ENCODE measurements at places on chromosomes 5 and 9. TPM values are rescaled to one million over a fixed set of nuclear protein-coding genes. Genes with fewer than 3 reads are reported as not detected.

DNA sequence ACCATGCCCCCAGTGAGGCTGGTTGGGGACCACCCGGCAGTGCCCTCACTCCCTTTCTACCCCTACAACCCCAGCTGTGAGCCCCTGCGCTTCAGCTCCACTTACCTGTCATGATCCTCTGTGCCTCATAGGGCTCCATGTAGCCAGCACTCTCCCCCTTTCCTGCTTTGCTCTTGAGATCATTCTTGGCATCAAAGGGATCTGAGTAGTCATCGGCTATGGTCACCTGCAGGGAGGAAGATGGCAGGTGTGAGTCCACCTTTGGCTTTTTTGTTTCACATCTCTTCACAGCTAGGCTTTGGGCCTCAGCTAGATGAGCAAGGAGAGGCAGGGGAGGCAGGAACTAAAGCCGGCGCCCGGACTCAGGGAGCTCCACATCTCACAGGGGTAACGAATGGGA, 53.1 kb downstream of the SHB start:
- DNase-seq, result no peak

Gene PCDHGC5
- 3.7 TPM for total RNA-seq

Gene FBN2
- 11.8 TPM for total RNA-seq

Gene IL4
- not detected for total RNA-seq

Gene SPINK14
- not detected for total RNA-seq

GRCh38 chr5:140133514-140134167, 7.9 kb downstream of the IGIP start:
- DNase-seq, result no peak

Gene BTNL3
- not detected for total RNA-seq

DNA sequence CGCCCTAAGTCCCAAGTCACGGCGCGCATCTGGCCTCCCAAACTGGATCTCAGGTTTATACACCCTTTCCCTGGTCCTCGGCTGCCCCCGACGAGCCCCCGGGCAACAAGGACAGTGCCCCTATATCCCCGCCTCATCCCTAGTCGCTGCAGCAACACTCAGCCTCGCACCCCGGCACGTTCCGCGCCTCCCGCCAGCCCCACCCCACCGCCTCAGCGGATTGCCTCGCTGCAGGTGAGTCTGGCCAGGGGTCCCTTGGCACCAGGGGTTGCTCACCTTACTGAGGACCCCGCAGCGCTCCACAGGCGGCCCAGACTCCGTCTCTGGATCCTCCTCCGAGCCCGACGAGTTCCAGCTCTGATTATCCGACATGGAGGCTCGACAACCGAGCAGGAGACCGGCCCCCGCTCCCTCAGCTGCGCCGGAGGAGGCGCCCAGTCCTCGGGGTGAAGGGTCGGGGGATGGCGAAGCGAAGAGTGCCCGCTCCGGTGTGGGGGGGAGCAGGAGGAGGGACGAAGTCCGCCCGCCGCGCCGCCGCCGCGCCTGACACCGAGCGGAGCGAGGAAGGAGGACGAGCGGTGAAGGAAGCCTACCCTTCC, 494 bp downstream of the CERT1 start:
- peak; percentile 26 for DNase-seq

Gene KCNV2
- not detected for total RNA-seq

- DNase-seq, result peak; percentile 87
Observed at GRCh38 chr5:81626524-81626923, 124.4 kb downstream of the SSBP2 start.

Gene QRFP
- not detected for total RNA-seq

Gene TLX3
- not detected for total RNA-seq

- DNase-seq, result no peak
Observed at GRCh38 chr9:6829027-6829426, 71.3 kb downstream of the KDM4C start.

- no peak for DNase-seq
Observed at GRCh38 chr5:1883925-1884677, 1.4 kb upstream of the IRX4 start.

Gene CCDC171
- total RNA-seq, result 4.5 TPM

Gene CDH9
- not detected for total RNA-seq

DNA sequence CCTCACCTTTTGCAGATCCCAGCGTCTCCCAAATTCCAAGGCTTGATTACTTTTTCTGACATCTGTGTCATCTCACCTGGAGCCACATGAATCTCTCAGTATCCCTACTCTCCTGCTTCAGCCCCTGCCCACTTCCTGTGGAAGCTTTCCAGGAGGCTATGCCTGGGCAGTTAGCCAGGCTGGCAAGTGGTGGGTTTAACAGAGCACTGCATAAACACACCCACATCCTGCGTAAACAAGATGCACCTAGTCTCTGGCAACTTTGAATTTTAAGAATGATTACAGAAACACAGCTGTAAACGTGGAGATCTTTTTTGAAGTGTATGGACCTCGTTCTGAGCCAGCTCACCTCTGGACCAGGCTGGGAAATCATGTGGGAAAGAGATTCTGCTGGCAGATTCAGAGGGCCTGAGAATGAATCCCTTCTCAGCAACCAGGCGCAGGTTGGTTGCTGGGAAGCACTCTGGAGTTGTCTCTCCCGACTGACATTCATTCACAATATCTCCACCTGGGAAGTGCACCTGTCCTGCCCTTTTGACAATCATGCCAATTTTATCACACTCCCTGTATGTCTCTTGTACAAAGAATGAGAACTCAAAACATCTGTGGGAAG, 55.7 kb upstream of the FANCC start:
- DNase-seq, result peak; percentile 78

DNA sequence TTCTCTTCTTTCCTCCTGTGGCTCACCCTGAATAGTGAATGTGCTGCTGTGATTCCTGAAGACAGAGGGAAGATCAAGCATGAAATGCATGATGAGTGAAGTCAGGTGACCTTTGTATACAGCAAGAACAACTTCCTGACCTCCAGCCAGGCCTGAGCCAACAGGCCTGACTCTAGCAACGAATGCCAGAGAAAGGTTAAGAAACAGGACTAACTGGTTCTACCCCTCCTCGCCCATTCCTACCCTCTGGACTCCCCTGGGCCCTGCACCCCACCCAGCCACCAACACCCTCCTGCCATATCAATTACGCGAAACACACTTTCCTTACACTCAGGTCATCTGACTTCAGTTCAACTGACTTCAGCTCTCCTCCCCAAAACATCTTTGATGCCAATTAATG, 4.9 kb downstream of the SUSD1 start:
- no peak for DNase-seq

DNA sequence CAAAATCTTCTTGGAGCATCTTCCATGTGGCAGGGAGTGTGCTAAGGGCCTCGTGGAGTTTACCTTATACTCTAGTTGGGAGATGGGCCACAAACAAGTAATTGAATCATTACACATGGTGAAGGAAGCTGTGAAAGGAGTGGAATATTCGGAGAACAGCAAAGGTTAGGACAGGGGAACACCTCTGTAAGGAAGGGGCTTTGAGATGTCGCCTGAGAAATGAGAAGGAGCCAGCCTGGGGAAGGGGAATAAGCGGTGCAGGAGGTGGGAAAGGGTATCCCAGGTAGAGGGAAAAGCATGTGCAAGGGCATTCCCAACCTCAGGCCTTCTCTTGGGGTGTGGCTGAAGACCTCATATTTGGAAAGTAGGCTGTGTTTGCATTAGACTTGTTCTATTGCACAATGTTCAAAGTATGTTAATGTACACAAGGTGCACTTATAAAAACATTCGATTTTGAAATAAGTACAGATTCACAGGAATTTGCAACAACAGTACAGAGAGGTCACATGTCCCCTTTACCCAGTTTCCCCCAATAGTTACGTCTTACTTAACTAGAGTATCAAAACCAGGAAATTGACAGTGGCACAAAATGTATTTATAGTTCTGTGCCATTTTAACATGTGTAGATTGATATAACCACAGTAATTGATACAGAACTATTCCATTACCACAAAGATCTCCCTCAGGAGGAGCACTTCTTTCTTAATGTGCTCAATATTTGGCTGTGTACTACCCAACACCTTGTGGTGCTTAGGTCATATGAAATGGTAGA, 2.4 kb upstream of the STOM start:
- DNase-seq, result no peak

GRCh38 chr5:80093796-80094195, 58.6 kb downstream of the THBS4 start:
- no peak for DNase-seq

GRCh38 chr5:63439537-63439936, 522.7 kb downstream of the HTR1A start:
- no peak for DNase-seq

DNA sequence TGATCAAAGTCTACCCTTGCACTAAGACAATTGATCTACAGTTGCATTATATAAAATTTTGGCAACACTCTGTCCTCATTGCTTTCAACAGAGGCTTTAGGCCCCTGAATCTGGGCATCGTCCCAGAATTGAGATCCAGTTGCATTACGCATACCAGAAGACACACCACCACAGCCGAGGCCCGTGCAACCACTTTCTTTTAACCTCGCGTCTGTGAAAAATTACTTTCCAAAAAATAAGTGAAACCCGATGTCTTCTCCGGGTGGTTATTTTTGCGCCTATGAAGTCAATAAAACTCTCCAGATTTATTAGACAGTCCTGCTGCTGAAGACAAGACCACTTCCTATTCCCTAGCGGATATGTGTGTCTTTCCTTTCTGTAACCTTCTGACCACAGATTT, 52.1 kb upstream of the NFIB start:
- no peak for DNase-seq

DNA sequence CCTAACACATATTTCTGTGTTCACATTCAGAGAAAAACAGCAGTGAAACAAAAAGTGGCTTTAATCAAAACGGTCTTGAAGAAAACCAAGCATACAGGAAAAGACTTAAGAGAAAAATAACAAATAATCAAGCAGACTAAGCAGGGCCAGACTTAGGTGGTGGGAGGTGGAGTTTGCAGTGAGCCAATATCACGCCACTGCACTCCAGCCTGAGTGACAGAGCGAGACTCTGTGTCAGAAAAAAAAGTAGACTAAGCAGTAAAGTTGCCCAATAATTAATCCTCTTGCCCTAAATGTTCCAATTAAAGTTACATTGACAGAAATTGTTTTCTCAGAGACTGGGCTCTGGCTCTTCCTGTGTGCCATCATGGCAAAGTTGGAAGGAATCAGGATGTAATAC, 26.6 kb upstream of the GLDC start:
- DNase-seq, result no peak

- DNase-seq, result peak; percentile 63
Observed at GRCh38 chr9:132141948-132142594, 19.8 kb upstream of the NTNG2 start.

- no peak for DNase-seq
Observed at GRCh38 chr5:137372773-137373160, 126.4 kb downstream of the SPOCK1 start.

DNA sequence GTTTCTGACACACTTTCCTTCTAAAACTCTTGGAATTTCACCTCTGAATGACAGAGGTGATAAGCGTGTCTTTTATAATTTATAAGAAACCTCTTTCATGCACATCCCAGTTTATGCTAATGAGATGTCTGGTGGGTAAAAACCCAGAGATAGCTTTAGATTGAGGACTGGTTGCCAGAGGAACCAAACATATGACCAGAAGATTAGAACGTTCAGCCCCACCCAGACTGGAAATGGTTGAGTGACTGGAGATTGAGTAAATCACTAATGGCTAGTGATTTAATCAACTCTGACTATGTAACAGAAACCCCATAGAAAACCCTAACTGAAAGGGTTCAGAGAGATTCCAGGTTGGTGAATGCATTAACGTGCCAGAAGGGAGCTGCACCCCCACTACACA, 69.2 kb downstream of the CDH18 start:
- no peak for DNase-seq

Gene NAIP
- 2.1 TPM for total RNA-seq

- DNase-seq, result peak; percentile 13
Observed at GRCh38 chr9:17824191-17824590, 245.3 kb downstream of the SH3GL2 start.

GRCh38 chr5:8399471-8399870, 530.5 kb downstream of the MTRR start:
- no peak for DNase-seq

- no peak for DNase-seq
Observed at GRCh38 chr9:4197548-4197947, 102.3 kb downstream of the GLIS3 start.

DNA sequence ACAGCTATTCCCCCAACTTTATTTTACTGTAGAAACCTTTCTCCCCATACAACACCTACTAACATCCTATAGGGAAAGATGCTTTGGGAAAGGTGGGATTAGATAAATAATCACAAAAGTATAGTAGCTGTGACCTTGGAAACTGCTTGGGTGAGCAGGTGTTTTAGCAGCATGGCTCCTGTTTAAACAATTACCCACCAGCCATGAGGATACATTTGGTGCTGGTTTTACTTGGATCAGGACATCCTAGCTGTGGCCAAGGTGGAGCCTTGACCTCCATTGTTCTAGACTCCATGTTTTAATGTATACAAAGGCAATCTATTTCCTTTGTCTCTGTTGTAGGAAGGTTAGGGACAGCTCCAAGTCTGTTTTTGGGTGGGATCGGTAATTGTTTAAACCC, 56.8 kb upstream of the ALDH1B1 start:
- no peak for DNase-seq

GRCh38 chr9:94140418-94140780, 56.1 kb downstream of the PTPDC1 start:
- no peak for DNase-seq

Gene HRH2
- 0.88 TPM for total RNA-seq

GRCh38 chr9:13962006-13962405, 351.9 kb downstream of the NFIB start:
- DNase-seq, result no peak

Gene SPINK13
- not detected for total RNA-seq

DNA sequence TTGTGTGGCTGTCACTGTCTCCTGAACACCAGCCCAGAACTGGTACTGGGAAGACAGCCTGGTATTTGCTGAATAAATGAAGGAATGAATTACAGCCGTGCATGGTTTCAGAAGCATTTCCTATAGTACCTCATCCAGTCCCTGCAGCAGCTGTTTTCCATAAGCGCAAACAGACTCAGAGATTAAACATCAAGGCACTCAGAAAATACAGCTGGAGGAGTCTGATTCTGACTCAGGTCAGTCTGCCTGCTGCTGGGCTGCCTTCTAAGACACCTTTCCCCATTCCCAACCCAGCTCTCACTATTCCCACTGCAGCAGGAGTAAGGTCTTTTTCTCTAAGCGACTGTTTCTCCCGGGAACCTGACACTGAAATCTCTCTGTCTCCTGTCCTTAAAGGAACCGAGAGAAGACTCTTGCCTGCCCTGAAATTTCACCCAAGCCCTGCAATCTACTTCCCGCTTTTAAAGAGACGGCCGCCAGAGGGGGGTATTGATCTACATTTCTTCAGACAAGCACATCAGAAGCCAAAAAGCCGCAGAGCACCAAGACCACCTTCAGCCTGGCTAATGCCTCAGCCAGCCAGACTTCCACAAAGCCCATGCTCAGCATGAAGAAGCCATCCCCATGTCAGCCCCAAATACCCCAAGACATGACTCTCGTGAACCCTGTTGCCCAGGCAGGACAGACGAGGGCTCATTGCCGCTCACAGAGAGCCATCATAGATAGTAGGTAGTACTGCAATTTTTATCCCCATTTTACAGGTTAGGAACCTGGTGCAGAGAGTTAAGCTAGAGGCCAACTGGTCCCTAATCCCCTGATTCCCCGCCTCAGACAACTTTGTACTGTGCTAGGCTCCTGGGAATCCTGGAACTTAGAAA, 5.4 kb upstream of the FOXI1 start:
- DNase-seq, result peak; percentile 80

GRCh38 chr5:55319491-55319890, 11.7 kb downstream of the MTREX start:
- DNase-seq, result no peak

Gene CD74
- total RNA-seq, result not detected

Data from A172 (cell line).